ENCODE measurements at places on chromosomes 4 and X.
A peak's percentile ranks its signal among the peaks of the same experiment; 100 is the strongest.

- no peak for DNase-seq
Observed at GRCh38 chr4:158845311-158846041, 76.7 kb downstream of the FNIP2 start.

- DNase-seq = no peak
Observed at GRCh38 chrX:40996886-40997530, 88.2 kb upstream of the USP9X start.

DNA sequence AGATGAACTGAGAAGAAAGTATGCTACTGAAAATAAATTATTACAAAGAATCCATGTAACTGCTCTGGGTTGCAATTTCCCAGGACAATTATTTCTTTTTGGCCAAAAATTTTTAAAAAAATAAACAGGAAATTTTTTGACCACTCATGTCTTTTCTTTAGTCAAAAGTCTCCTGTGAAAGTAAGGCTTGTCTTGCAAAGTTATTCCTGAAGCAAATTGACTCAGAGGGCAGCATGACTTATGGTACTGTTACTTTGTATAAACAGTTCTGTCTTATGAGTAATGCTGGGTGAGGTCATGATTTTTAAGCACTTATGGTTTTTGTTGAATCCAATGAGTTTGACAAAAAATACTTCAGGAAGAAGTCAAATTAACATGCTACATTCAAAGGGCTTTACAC is 292.8 kb upstream of the ARSJ start:
- DNase-seq = no peak

DNA sequence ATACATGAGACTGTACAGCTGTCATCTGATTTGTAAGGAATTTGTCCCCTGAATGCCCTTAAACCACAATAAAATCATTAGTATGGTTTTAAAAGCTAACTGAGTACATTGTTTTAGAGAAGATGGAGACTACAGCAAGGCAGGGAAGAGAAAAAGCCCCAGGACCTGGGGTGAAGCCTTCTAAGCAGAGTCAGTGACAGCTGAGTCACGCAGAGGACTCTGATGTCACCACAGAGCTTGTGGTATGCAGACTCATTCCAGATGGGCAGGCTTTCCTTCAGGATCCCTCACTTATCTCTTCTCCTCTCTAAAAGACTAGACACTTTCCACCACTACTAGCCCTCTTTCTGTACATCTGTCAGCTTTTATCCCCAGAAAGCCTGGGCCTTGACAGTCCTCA is 97.1 kb upstream of the ATOH1 start:
- DNase-seq = no peak

DNA sequence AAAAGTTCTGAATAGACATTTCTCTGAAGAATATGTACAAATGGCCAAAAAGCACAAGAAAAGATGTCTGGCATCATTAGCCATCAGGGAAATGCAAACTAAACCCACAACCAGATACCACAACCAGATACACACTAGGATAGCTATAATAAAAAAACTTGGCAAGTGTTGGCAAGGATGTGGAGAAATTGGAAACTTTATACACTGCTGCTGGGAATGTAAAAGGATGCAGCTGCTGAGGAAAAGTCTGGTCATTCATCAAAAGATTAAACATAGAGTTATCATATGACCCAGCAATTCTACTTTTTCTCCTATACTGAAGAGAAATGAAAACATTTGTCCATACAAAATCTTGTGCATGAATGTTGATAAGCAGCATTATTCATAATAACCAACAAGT is 92.3 kb downstream of the UCHL1 start:
- no peak for DNase-seq

DNA sequence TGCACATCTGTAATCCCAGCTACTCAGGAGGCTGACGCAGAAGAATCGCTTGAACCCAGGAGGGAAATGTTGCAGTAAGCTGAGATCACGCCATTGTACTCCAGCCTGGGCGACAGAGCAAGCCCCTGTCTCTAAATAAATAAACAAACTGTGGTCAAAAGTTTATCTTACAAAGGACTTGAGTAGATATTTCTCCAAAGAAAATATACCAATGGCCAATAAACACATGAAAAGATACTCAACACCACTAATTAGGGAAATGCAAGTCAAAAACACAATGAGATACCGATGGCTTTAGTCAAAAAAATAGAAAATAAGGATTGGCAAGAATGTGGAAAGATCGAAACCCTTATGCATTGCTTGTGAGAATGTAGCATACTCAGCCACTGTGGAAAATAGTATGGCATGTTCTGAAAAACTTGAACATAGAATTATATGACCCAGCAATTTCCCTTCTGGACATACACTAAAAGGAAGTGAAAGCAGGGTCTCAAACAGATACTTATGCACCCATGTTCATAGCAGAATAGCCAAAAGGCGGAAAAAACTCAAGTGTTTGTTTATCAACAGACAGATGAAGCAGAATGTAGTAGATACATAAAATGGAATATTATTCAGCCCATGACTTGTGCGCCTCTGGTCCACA is 2.0 kb upstream of the CFAP97 start:
- no peak for DNase-seq

GRCh38 chrX:151176231-151176750 is at the start of gene GPR50:
Gene GPR50 (plus strand): TSS chrX:151176584. CDS start chrX:151176722, 138 bp downstream.
- DNase-seq = no peak

- no peak for DNase-seq
Observed at GRCh38 chr4:127001933-127002332, 630.8 kb upstream of the INTU start.

DNA sequence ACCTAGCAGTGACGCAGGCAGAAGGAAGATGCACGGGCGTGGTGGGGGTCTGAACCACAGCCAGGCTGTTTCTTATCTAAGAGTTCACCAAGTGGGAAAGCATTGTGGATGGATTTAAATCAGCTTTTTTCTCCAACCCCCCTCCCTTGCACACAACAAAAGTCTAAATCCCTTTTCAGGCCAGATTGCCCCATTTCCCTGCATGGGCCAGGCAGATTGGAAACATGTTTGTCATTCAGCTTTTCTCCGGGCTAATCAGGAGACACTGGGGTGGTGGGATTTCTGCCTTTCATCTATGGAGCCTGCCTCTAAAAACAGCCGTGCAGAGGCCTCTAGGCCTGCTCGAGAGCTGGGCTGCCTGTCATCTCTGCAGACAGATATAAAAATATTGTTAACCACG is 166.3 kb upstream of the LEF1 start:
- DNase-seq = no peak

- no peak for DNase-seq
Observed at GRCh38 chrX:76147106-76147505, 25.8 kb upstream of the PBDC1 start.

DNA sequence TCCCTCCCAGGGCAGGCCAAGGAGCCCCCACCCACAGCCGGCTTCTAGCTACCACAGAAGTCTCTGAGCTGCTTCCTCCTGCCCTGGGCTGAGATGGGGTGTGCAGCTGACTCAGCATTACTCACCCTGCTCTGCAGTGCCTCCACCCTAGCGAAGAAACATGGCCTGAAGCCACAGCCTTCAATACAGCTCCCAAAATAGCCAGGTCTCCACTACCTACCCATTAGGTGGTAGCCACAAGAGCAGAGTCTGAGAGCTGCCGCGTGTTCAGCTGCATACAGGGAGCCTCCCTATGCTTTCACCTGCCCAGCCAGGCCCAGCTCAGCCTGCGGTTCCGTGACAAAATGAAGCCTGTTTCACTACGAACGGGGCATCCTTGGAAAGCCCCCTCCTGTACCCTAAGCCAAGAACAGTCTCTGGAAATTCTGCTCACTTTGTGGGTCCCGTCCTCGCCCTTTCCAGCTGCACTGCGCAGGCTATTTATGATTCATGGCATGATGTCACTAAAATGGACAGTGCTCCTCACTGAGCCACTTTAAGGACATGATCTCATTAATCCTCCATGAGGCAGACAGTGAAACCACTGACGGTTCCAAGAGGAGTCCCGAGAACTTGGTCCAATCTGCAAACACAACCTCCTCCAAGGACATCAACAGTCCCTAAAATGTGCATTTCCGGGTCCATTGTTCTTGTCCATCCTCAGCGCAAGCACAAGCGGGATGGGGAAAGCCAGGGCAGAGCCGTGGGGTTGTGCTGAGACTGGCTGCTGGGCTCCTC is 20.2 kb downstream of the WDR1 start:
- peak; percentile 66 for DNase-seq

DNA sequence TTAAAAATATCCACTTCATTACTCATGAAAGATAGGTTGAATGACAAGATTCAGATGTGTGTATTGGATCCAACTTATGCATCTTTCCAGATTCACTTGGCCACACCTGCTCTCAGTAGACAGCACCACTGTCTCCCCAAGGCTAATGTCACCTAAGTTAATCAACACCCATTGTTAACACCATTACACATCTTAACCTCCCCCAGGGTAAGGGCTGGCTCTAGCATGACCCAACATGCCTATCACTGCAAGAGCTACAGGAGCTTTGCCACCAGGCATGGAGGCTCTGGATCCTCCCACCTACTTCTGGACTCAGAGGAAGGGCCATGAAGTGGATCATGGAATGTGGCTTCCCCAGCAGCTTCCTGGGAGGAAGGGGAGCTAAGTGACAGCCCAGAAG is 32.8 kb upstream of the LSM6 start:
- no peak for DNase-seq

DNA sequence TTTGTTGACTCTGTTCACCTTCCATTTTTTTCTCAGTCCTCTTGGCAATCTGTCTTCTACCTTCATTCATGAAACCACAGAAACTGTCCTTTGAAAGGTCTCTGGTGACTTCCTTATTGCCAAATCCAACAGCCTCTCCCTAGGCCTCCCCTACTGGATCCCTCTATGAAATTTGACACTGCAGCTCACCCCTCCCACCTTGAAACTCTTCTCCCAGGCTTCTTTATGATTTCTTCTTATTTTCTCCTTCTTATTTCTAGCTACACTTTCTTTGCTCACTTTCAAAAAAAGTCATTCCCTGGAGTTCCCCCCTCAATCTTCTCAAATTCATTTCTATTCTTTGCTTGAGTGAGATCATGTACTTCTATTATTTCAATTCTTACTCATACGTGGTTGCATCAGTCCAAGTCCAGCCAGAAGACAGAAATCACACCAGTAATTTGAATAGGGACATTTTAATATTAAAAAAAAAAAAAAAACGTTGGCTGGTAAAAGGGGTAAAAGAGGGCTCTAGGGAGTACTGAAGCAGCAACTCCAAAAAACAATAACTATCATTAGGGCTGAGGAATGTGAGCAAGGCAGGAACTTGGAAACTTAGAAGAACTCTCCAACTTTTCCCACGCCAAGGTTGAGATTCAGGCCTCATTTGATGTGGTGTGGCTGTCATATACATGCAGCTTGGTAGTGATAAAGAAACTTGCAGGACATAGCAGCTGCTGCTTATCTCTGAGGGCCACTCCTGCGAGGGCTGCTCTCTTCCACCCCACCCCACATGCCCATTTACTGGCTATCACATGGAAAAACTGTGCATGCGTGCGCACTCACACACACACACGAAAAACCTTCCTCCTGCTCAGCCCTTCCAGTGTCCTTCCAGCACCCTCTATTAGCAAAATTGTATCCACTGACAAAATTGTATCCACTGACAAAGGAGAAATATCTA is 169.8 kb upstream of the GALNT7 start:
- no peak for DNase-seq

DNA sequence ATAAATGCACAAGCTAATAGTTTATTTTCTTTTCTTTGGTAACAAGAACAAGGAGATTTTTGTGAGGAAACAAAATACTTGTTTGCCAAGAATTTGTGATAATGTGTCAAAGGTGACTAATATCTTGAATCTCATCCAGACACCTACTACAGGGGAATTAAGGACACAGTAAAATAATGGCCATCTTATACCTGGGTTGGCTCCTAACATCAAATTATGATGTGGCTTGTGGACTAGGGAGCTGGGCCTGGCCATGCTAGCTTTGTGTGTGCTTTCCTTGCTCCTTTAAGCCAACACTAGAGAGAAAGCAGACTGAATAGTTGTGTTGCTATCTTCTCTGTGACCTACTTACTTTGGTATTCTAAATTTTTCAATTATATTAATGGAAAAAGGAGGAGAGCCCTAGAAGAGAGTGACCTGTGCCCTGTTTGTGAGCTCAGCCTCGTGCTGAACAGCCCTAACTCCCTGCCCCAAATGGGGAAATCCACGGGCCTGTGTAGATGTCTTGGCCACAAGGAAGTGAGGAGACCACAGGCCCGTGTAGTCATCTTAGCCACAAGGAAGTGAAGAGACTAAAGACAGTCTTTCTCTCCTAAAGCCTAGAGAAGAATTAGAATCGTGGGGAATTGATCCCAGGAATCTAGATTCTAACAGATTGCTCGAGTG is 23.3 kb downstream of the ARHGAP24 start:
- DNase-seq = no peak

GRCh38 chr4:35771571-35771970 is 472.7 kb downstream of the ARAP2 start:
- no peak for DNase-seq

GRCh38 chr4:69524706-69525105 is 29.0 kb upstream of the UGT2B4 start:
- DNase-seq = no peak

DNA sequence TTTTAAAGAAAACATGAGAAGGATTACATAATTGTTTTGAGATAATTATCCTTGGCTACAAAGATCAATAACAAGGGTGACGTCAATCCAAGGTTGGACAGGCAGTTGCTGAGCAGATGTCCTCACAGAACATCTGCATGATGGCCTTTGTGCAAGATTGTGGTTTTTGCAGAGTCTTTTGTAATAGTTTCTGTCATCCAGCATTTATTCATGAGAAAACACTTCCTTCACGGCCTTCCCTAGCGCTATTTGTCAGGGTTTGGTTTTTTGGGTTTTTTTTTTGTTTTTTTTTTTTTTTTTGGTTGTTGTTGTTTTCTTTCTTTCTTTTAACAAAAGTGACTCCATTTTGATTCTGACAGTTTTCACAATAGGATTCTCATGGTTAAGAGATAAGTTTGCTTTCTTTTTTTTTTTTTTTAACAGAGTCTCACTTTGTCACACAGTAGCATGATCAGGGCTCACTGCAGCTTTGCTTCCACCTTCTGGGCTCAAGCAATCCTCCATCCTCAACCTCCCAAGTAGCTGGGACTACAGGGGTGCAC is 31.5 kb upstream of the ELF2 start:
- DNase-seq = no peak

DNA sequence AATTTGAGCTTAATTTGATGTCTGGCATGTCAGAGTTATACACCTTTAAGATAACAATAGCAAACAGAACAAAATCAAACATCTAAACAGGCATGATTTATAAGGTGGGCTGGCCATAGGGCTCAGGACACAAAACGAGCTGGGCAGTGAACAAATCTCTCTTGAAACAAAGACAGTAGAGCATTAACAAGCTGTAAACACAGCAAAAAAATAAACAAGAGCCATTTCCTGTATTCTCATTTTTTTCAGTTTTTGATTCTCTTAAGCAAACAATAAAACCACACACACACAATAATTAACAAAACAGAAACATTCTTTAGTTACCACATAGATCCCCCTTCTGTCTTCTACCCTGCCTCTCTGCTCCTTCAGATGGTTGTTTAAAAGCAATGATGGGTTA is 68.3 kb upstream of the TMEM150C start:
- DNase-seq = no peak

- no peak for DNase-seq
Observed at GRCh38 chr4:3491681-3492405, 28.7 kb downstream of the DOK7 start.

GRCh38 chrX:10198254-10198653 is 41.5 kb downstream of the CLCN4 start:
- no peak for DNase-seq

Data from stimulated activated CD4-positive, alpha-beta T cell treated with anti-CD3 and anti-CD28 coated beads, Interleukin-2, amount 100 ng/mL, for 48 hours (primary cell).